HS-27A (cell line): ENCODE measurements at places on chromosomes 2 and 18.

DNA sequence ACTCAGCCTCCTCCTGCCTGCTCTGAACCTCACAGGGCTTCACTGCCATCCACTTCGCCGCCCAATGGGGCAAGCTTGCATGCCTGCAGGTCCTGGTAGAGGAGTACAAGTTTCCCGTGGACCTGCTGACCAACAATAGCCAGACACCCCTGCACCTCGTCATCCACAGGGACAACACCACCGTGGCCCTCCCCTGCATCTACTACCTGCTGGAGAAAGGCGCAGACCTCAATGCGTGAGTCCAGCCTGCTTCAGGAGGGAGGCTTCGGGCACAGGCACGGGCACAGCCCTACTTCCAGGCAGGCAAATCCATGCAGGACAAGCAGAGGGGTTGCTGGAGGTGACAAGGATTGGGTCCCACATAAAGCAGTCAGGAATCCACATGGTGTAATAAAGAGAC lies 1.2 kb downstream of the ANKRD53 start:
- DNase-seq, result no peak

- DNase-seq, result no peak
These were observed 125.0 kb downstream of the SETBP1 start for GRCh38 chr18:44805643-44806042.

GRCh38 chr18:2148823-2149222 lies 422.5 kb downstream of the METTL4 start:
- no peak for DNase-seq

DNA sequence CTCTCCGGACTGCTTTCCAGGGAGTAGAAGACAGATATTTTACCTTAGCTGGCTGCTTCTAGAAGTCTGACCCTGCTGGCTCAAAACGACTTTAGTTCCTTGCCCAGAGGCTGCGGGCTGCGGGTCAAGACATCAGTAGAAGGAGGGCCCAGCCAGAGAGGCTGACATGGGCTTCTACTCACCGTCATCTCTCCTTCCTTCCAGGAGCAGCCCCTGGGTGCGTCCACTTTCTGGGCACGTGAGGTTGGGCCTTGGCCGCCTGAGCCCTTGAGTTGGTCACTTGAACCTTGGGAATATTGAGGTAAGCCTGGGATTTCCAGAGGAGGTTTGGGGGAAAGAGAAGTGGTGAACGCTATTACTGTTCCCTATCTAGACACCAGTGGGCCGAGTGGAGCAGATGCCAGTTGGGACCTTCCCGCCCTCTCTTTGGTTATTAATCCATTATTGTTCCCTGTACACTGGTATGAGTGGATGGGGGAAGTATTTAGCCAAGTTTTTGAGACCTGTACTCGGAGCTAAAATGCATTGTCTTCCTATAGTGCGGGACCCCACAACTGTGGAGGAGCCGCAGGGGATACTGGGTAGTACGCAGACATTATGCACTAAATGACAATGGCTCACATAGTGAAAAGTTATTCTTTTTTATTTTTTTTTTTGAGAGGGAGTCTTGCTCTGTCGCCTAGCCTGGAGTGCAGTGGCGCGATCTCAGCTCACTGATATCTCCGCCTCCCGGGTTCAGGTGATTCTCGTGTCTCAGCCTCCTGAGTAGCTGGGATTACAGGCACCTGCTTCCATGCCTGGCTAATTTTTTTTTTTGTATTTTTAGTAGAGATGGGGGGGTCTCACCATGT lies 26.3 kb upstream of the CASP8 start:
- no peak for DNase-seq

- no peak for DNase-seq
These were observed 54.5 kb downstream of the MBP start for GRCh38 chr18:77077941-77078689.

DNA sequence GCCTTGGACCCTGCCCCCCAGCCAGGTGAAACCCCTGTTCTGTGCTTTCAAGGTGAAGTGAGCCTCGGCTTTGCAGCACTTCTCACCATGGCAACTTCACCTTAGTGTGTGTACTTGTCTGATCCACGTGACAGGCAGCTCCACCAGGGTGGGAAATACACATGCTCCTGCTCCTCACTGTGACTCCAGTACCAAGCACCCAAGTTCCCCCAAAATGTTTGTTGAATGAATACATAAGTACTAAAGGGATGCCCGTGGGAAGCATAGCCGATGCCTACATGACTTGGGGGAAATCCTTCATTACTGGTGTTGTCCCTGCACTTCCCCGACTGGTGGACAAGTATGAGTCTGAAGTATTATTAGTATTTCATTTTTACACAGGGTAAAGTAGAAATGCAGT lies 41.8 kb upstream of the GBX2 start:
- DNase-seq, result no peak

DNA sequence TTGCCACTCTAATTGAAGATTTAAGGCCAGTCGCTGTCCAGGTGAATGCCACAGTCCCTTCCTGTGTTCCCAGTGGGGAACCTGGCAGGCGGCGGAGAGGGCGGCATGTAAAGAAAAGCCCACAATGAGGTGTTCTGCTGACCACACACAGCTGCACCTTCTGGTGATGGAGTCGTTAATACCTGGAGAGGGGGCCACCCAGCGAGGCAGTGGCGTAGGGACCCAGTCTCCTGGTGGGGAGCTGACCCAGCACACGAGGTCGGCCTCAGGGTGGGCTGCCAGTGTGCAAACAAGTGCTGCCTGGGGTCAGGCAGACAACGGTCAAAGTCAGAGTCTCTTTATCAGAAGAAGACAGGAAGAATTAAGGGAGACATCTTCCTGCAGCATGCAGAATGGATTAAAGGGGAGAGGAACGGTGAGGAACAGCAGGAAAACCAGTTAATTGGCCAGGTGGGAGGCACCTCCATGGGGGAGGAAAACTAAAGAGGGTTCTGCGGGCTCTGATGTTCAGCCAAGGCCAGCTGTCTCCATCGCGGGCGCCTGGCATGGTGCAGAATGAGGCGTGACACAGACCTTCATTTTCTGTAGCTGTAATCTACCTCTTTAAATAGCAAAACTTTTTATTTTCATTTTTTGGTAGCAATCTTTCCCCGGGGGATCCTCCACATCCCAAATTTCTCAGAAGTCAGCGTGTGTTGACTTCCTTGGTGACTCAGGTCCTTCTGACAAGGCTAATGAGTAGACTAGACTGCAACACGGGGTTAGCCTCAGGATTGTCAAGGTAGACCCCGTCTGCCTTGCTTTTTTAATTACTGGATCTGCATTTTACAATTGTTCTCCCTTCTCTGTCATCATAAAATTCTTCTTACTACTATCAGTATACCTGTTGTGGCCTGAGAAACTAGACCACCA lies 78.3 kb downstream of the SMAD7 start:
- DNase-seq, result no peak

DNA sequence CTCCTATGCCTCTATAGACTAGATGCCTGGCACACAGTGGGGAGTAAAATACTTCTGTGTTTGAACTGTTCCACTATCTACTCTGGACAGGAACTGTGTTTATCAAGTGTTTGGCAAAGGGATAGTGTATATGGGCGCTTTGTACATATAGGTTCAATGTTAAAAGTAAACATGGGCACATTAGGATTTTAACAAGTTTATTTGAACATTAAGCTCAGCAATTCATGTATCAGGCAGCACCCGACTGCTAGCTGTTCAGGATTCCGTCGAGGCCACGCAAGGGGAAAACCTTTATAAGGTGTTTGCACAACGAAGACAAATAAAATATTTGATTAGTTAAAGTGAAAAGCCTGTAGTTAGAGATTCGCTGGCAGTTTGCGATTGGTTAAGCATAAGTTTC lies 43.4 kb upstream of the ROCK2 start:
- DNase-seq, result no peak

DNA sequence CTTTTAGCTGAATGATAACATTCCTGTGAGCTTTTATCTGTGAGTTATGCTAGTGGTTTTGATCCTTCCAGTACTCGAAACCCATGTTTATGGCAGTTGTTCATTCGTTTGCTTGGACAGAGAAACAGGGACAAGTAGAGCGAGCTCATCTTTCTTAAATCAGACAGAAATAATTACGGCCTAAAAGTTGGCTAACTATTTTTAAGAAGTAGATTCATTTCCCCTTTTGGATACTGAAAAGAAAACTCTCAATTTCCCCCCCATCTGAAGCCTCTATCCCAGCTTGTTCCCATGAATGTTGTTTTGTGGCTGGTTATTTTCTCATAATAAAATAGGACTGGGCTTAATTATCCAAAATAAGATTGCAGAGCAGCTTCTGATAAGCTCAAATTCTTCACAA lies 67.1 kb downstream of the ANTXR1 start:
- DNase-seq, result no peak

DNA sequence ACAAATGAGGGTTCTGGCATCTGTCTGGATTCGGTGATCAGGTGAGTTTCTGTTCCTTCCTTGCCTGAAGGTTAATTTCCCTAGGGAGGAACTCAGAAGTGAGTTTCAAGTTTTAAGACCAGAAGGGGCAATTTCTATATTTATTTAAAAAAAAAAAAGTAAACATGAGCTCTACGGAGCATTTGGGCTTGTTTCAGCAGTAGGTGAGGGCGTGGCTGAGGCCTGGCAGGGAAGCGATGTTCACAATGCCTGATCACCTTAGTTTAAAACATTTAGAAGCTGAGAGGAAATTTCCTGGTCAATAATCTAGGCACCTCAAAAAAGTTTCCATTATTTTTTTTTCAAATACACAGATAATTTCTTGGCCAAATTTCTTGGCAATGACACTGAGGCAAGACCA lies 629.1 kb downstream of the DPP10 start:
- DNase-seq, result no peak

- no peak for DNase-seq
These were observed 4.4 kb upstream of the GPR35 start for GRCh38 chr2:240620859-240621258.

GRCh38 chr2:120887741-120888231 lies 152.1 kb downstream of the GLI2 start:
- DNase-seq, result no peak

DNA sequence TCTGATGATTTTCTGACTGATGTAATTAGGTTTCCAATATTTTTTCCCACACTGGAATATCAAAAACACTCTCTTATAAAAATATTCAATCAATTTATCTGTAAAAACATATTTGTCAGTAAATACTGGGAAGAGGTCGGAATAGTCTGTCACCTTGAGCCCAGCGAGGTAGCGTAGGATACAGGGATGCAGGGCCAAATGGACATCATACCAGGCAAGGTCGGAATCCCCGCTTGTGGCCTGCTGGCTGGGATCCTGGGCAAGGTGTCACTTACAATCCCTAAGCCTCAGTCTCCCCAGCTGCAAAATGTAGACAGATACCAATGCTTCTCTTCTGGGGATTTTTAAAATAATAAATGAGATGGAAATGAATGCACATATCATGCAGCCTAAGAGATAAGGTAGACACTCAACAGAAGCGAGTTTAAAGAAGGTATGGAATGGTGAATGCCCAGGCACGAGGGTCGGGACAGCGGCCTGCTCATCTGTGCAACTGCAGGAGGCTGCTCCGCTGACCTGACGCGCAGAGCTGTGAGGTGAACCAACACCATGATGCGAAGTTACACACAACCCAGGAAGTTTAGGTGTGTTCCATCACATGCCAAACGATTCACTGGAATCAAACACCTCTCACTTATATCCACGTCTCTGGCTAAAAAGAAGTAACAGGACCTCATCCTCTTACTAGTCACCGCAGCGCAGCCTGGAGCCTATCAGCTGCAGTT lies 98.2 kb downstream of the EIPR1 start:
- no peak for DNase-seq

DNA sequence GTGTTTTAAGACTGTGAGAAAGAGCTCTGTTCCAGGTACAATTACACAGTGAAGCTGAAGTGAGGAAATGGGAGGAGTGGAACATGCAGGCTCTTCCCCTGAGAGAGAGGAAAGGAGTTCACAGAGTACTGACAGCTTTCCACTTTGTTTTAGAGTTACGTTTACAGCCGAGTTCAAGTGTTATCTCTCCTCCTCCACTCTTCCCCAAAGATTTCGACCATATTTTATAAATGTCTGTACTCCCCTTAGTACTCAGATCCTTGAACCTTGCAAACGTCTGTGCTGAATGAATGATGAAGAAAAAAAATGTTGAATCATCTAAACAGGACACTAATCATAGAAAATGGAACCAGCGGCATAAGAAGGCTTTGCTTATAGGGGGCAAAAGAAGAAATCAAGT lies 121.6 kb downstream of the THADA start:
- no peak for DNase-seq

GRCh38 chr2:99753505-99753904 lies 263.7 kb upstream of the REV1 start:
- no peak for DNase-seq

DNA sequence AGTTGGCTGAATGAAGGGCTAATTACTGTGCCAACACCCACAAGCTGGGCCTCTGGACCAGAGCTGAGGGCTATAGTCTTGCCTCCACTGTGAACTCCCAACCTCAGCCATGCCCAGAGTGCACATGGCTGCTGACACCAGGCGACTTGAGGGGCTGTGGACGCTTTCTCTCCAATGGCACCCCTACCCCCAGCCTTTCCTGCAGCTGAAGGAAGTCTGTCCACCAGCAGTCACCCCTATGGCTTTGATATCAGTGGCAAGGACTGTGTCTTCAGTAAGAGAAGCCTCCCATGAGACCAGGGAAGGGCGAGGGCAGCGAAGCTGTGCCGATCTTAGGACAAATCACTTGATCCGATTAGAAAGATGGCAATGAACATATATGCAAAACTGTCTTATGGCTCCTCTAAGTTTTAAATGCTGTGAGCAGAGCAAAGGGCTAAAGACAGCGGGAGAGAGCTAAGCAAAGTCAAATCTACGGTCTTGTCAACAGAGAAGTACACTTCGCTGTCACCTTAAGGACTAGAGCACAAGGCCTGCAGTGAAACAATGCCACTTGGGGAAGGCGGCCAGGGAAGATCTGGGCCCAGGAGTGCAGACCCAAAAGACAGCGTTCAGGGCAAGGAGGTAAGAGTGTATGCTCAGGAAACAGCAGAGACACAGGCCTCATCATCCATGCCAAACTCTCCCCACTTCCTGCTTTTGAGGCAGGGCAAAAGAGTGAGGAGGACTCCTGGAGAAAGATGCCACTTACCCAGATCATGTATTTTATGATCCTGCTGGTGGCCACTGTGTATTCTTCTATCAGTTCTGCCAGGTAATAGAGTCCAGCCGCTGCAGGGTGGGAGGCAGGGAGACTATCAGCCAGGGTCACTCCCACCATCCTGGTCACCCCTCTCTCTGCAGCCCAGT lies 1.5 kb downstream of the TEX261 start:
- DNase-seq, result no peak

DNA sequence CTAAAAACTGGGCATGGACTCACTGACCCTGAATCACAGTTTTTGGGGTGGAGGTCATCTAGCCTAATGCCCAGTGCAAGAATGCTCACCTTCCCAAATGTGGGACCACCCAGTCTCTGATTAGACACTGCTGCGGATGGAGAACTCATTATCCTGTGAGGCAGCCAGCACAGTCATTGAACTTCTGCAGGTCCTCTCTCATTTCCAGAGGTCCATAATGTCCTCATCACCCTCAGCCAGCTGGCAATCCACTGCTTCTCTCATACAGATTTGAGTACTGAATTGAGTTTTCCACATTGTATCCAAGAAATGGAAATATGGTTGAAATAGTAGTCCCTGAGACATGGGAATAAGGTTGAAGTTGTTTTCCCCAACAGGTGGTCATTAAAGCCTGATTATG lies 5.0 kb upstream of the MYO5B start:
- DNase-seq, result no peak
